ENCODE measurements at places on chromosomes 1 and 21. TPM values are rescaled to one million over a fixed set of nuclear protein-coding genes. Genes with fewer than 3 reads are reported as not detected.

The SNX7 gene
- total RNA-seq, result 22.5 TPM

The SLAMF9 gene
- not detected for total RNA-seq

The F3 gene
- total RNA-seq, result 346 TPM

The TLR5 gene
- under 0.01 TPM for total RNA-seq

The C1orf185 gene
- not detected for total RNA-seq

The PYHIN1 gene
- total RNA-seq, result not detected

The CD247 gene
- not detected for total RNA-seq

The ASCL5 gene
- total RNA-seq, result not detected

The CR2 gene
- total RNA-seq, result not detected

The AGO1 gene
- total RNA-seq, result 18.8 TPM

The TIAM1 gene
- total RNA-seq, result 1.7 TPM

The RPTN gene
- not detected for total RNA-seq

The ATP5PB gene
- total RNA-seq, result 202 TPM

The OR10Z1 gene
- not detected for total RNA-seq

The MCOLN2 gene
- total RNA-seq, result 0.29 TPM

The REG4 gene
- total RNA-seq, result not detected

The NBPF19 gene
- total RNA-seq, result 14.4 TPM

The VTCN1 gene
- not detected for total RNA-seq

The DIPK1A gene
- total RNA-seq, result 7.6 TPM

Measured in placental pericyte (primary cell).